ENCODE measurements at places on chromosomes 3 and 15.

DNA sequence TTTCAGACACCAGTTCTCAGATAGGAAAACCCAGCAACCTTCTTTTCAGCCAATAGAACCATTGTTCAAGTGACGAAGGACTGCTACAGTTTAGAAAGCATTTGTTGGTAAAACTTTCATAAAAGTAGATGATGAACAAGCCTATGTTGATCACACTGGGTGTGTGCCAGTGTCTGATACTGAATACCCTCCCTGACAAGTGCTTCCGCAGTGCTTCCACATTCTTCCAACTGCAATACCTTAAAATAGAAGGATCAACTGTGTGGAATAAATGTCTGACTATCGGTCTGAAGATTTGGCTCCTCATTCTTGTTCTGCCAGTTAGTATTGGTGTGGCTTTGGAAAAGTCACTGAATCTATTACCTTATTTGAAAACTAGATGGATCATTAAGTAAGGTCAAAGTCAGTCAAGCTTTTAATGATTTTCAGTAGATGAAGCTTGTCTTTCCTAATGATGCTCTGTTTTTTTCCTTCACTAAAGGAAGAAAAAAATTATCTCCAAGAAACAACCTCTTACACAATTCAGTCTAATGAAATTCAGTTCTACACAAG lies 479.4 kb upstream of the CBLB start:
- no peak for DNase-seq

DNA sequence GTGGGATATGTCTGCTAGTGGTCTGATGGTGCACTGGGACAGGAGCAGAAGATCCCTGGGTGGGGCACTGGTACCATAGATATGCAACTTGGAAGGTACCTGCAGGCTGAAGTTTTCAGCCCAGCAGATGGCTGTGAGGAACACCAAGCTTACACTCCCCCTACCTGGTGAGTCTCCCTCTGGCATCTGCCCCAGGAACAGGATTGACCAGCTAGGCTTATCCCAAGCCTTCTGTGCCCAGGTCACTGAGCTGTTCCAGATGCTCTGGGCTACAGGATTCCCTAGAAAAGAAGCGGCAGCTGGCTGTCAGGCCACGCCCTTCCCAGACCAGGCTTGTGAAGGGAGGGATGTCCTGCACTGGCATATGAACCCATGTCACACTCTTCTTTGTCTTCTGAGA lies 1130.0 kb downstream of the NAALADL2 start:
- DNase-seq = no peak

- no peak for DNase-seq
Measured at GRCh38 chr3:55474213-55474632, 12.9 kb downstream of the WNT5A start.

DNA sequence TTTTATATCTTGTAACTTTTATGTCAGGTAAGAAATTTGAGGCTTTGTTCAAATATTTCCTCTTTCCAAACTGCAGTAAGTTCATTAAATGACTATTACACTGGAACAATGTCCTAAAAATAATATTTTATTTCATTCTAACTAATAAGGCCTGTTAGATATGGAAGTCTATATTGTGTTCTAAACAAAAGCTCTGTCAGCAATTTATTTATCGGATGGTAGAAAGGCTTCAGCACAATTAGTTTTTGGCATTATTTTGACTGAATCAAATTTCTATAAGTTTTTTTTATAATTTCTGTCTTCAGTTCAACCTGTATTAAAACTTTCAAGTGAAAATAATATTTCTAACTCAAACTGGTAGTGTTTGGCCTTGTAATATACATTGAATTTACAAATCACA lies 992.1 kb downstream of the EPHA3 start:
- DNase-seq = no peak

GRCh38 chr3:169334991-169335390 lies 328.5 kb downstream of the MECOM start:
- DNase-seq = no peak

DNA sequence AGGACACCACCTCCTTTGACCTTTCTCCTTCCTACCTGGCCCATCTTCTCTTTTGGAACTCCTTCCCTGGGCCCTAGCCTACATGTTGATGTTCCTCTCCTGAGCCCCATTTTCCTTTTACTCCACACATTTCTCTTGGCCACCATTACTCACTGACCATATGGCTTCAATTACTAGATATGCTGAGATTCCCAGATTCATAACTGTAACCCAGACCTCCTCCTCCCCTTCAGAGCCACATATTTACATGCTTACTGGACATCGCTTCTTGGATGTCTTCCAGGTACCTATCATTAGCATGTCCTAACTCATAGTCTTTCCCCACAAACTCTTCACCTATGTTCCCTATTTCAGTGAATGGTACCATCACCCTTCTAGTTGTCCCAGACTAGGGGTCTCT lies 24.4 kb upstream of the TRIM59 start:
- no peak for DNase-seq

DNA sequence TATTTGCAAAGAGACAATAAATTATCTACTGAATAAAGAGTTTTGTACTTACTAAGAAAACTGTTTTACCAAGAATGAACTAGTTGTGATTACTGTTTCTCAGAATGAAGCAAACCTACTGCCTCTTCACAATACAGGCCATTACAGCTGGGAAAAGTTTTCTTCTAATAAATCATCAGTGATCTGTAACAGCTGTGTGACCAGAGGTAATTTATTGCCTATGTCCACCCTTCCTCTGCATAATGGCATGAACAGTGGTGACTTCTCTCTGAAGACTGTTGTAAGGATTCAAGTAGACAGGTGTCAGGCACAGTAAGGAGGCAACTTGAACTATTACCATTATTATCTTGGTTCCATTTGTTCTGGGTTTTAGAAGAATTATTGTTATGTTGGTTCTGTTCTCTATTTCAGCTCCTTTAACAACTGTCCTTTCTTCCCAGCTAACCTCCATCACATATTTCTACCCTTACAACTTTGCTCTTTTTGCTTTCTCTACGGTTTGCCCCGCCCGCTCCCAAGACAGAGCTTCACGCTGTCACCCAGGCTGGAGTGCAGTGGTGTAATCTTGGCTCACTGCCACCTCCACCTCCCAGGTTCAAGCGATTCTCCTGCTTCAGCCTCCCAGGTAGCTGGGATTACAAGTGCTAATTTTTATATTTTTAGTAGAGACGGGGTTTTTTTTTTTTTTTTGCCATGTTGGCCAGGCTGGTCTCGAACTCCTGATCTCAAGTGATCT lies 51.5 kb downstream of the PRKAR2A start:
- DNase-seq = no peak

GRCh38 chr3:191198480-191198879 lies 561 bp upstream of the OSTN start:
- no peak for DNase-seq

- DNase-seq = no peak
Measured at GRCh38 chr3:181703601-181704420, 7.9 kb upstream of the SOX2 start.

- no peak for DNase-seq
Measured at GRCh38 chr3:129972301-129972700, 2.2 kb upstream of the TRH start.

DNA sequence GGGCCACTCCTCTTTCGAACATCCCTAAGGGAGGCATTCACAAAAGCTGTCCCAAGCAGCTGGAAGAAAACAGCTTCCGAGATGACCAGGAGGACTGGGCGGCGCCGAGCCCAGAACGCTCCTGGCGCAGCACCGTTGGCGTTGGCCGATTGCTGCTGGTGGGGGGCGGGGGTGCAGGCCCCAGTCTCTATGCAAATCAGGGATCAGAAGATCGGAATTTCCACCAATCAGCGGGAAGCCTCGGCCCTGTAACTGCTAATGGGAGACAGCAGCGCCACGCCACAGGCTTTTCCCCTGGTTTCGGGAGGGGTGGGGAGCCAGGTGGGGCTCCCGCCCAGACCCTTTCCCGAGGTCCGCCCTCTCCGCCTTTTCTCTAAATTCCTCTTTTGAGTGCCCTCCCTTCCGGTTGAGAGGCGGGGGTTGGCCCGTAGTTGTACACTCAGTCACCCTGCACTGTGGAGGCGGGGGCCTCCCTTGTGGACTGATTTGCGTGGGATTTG lies 27.0 kb downstream of the HMCES start:
- no peak for DNase-seq

- DNase-seq = no peak
Measured at GRCh38 chr3:127820221-127820825, 2.0 kb downstream of the MGLL start.

GRCh38 chr3:171125010-171125409 lies 98.5 kb upstream of the SLC2A2 start:
- no peak for DNase-seq

DNA sequence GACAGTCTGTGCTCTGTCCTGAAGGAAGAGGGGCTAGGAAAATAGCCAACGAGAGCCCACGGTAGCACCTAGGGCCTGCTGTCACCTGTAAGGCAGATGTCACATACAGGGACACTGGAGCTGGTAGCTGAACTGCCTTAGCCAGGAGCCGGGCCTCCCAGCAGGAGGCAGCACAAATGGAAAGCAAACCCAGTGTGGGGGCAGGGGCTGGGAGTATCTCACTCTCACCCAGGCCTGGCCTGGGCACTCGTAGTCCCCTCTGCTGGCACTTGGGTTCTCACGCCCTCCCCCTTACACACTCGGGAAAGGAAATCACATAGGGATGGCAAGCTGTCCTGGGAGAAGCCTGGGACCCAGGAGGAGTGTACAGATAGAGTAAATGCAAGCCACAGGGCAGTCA lies 173.1 kb upstream of the CHRNA7 start:
- no peak for DNase-seq

GRCh38 chr15:98843844-98844243 lies 163.7 kb downstream of the PGPEP1L start:
- DNase-seq = no peak

- DNase-seq = no peak
Measured at GRCh38 chr15:81865850-81866537, 179.8 kb downstream of the MEX3B start.

DNA sequence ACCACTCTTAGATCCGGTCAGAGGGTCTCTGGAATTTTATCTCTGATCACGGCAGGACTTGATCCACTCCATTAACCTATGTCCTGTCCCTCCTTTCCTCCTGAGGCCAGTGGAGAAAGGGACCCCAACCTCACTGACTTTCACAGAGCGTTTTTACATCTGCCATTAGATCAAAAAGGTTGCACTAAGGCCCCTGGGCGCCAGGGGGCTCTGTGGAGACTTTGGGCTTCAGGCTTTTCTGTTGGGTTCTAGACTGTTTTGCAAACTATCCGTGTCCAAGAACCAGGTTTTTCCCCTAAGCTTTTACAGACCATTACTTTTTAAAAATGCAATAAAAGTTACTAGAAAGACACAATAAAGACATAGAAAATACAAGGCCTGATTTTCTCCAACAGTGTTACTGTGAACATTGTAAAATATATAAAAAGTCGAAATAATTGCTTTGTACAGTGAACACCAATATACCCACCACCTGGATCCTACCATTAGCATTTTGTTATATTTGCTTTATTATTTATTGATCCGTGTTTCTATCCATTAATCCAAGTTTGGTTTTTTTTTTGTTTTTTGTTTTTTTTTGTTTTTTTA lies 159.7 kb downstream of the POLR2M start:
- DNase-seq = no peak

DNA sequence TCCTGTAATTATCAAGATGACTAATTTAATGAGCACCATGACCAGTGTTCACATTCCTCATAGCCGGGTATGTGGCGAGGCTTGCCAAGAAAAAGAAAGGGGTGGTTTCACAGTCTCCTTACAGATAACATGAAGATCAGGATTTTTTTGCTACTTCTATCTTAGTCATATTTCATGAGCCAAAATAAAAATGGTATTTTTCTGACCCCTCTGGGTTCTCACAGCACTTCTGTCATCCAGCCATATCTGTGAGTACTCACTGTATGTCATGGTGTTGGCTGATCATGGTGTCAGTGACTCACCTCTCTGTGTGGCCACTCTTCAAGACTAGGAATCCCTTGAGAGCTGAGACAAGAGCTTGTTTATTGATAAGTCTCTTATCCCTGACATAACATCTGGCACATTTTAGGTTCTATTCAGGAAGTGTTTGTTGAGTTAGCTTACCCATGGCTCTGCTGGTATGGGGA lies 130.5 kb upstream of the LMCD1 start:
- DNase-seq = no peak

DNA sequence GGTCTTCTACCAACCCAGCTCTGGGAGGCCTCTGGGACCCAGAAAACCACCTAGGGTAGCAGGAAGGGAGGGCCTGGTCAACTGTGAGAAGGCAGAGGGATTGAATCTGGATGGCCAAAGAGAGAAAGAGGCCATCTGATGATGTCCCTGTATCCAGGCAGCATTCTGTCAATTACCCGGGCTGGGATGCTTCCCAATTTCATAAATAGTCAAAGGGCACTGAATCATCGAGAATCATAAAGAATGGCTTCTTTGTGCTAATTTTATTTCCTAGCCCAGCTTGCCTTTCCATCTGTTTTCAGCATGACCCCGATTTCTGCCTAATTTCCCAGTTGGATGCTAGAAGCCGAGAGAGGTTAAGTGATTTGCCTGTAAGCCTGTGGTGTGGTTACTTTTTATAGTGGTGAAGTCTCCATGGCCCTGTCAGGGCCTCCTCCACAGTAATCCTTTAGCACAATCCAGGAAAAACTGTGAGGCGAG lies 129.2 kb downstream of the FAM43A start:
- DNase-seq = no peak

- no peak for DNase-seq
Measured at GRCh38 chr15:57375827-57376695, at the start of gene CGNL1. Gene CGNL1, plus strand, starts transcription at chr15:57376505. Its CDS starts 61,495 bp downstream, at chr15:57438000.

DNA sequence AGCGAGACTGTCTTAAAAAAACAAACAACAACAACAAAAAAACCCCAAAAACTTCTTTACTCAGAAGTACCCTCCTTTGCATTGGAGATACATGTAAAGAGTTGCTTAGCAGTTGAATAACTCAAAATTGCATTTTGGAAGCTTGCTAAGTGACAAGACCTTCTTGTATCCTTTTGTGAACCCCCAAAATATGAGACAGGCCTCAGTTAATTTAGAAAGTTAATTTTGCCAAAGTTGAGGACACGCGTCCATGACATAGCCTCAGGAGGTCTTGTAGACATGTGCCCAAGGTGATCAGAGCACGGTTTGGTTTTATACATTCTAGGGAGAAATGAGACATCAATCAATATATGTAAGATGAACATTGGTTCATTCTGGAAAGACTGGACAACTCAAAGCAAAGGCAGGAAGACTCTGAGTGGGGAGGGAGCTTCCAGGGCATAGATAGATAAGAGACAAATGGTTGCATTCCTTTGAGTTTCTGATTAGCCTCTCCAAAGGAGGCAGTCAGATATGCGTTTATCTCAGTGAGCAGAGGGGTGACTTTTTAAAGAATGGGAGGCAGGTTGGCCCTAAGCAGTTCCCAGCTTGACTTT lies 1.7 kb upstream of the ARF4 start:
- DNase-seq = no peak

GRCh38 chr15:83396101-83396500 lies 51.0 kb upstream of the SH3GL3 start:
- DNase-seq = no peak

GRCh38 chr3:37221407-37221806 lies 47.0 kb upstream of the LRRFIP2 start:
- no peak for DNase-seq

DNA sequence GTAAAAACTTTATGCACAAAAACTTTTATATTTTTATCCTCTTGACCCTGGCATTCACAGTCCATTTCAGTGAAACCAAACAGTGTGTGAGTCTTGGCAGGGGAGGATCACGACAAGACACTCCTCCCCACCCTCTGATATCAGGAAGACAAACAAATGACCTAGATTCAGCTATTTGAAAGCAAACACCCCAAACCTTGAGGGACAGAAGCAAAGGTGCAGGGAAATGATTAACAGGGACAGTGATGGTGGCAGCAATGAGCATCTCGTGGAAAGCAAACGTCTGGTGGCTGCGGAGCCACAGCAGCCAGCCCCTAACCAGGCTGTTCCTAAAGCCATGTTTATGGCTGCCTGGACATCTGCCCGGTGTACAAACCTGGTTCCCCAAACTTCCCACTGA lies 52.1 kb downstream of the FSIP1 start:
- no peak for DNase-seq

- no peak for DNase-seq
Measured at GRCh38 chr3:13012221-13012691, 61.0 kb downstream of the IQSEC1 start.

Data from NCI-H2081 treated with DMSO at 0.1 percent for 48 hours (cell line).